ENCODE measurements at places on chromosomes 3 and 15.

GRCh38 chr3:120742849-120743365 is 363 bp downstream of the GTF2E1 start:
- DNase-seq = peak; percentile 55

- no peak for DNase-seq
Observed at GRCh38 chr3:161940621-161940965, 444.0 kb downstream of the OTOL1 start.

GRCh38 chr15:70356919-70357318 is 259.2 kb upstream of the TLE3 start:
- no peak for DNase-seq

DNA sequence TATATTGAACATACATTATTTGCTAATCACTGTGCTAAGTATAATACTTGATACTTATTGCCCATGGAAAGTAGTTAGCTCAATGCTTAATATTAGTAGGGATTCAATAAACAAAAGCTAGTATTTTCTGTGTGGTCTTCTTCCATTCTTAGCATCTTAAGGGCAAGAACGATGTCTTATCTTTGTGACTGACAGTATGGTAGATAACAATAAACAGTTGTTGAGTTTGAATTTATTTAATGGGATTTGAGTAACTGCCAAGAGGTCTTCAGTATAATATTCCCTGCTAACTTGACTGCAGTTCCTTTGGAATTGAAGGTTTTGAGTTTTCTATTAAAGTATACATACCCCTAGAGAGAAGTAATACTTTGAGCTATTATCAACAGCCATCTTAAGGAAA is 70.1 kb downstream of the ZNF609 start:
- no peak for DNase-seq

GRCh38 chr15:65184305-65184867 is 756 bp downstream of the CLPX start:
- peak; percentile 52 for DNase-seq

- no peak for DNase-seq
Observed at GRCh38 chr3:193894121-193894863, 241.7 kb upstream of the HES1 start.

DNA sequence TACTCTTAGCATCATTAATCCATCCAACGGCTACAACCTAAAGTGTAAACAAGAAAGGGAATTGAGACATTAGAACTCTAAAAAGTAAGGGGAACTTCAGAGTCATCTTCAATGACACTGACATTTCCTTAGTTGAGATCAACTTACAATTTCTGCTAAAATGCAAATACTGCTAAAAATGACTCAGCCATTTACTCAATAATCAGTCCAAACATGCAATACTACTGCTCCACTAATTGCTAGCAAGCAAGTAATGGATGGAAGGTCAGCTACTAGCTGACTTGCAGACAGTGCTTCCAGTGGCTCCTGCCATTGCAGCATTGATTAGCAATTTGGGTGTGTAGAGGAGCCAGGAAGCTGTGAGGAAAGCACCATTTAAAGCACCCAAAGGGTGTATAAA is 28.4 kb downstream of the CD200R1L start:
- no peak for DNase-seq

DNA sequence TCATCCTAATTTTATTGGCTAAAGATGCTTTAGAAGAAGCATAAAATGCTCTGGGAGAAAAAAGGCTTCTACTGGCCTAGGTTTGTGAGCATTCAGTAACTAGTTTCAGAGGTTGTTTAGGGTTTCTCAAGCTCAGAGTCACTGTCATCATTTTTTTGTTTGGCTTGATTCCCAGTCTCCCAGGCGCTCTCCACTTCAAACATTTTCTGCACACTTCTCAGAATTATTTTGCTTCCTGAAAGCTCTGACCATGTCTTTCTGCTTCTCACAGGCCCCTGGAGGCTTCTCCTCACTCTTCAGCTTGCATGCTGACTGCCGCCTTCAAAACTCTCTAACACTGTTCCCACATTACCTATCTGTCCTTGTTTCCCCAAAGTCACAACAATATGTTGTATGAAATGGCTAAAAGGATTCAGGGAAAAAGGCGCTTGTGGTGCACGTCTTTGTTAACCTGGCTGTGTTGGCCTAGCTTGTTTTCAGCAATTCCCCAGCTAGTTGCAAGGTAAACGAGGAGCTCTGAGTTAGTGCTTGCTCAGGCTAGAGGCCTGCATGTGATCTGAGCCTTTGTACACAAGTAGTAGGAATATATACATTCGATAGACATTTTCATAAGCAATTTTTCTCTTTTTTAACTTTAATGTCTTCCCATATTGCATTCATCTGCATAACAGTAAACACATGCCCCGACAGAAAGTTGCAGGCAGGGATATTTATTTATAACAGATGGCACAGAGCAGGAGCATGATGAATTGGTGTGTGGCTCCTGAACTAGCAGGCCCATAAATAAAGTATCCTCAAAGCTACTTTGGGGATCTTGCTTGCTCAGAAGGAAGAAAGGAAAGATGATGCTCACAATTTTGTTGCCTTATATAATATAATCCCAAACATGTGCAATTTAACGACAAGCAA is 129.2 kb upstream of the DPH6 start:
- DNase-seq = no peak

DNA sequence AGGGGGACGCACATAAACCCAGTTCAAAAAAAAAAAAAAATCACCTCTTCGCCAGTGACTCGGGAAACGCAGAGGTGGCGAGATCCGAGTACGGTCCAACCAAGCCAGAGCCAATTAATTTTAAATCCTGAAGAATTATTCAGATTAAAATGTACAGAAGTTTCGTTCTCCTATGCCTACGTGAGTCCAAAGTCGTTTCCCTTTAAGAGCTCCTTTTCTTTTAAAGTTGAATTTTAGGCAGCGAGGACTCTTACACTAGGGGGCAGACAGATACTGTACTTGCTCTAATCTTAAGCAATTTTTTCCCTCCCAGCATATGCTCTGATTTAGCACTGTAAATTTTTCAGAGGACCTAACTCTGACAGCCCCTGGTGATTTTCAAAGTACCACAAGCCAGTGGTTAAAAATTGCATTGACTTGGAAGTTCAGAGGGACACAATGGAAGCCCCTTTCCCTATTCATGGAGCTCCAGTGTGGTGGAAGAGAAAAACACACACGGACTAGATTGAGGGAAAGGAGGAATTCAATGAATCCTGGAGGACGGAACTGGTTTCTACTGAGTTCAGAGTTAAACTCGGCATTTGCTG is 3.3 kb upstream of the NR2F2 start:
- peak; percentile 16 for DNase-seq

GRCh38 chr3:73542136-73542535 is 82.6 kb downstream of the PDZRN3 start:
- no peak for DNase-seq

- no peak for DNase-seq
Observed at GRCh38 chr3:37545479-37545878, 316.2 kb upstream of the CTDSPL start.

- no peak for DNase-seq
Observed at GRCh38 chr3:101602731-101603130, 28.8 kb downstream of the PCNP start.

DNA sequence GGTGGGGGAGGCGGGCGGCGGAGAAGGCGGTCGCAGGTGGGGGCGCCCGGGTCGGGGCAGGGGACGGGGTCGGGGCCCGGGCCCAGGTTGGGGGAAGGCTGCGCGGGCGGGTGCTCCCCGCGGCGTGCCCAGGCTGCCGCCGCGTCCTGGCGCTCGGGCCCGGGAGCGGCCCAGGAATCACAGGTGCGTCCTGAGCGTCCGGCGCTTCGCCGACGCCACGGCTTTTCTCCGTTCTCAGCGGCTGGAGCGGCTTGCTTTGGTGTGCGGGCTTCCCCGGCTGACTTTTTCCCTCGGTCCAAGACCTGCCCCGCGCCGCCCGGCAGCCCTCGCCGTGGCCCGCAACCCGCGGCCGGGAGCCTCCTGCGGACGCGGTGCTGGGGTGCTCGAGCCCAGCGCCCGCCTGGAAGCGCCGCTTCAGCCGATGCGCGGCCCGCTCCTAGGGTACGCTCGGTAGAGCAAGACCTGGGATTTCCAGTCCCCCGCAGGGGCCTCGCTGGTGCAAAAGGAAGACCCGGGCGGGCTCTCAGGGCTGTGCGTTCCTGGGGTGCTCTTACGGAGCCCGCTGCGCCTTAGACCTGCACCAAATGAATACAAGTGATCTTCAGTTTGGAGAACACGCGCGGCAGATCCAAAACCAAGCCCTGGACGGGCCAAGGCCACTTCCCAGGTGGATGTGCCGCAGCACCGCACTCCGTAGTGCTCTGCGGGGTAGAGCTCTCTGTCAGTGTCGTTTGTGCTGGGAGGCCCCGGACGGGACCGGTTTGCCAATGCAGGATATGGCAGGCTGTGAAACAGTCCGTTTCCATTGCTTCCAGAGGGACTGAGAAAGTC is 639 bp downstream of the NIPA1 start:
- DNase-seq = no peak

DNA sequence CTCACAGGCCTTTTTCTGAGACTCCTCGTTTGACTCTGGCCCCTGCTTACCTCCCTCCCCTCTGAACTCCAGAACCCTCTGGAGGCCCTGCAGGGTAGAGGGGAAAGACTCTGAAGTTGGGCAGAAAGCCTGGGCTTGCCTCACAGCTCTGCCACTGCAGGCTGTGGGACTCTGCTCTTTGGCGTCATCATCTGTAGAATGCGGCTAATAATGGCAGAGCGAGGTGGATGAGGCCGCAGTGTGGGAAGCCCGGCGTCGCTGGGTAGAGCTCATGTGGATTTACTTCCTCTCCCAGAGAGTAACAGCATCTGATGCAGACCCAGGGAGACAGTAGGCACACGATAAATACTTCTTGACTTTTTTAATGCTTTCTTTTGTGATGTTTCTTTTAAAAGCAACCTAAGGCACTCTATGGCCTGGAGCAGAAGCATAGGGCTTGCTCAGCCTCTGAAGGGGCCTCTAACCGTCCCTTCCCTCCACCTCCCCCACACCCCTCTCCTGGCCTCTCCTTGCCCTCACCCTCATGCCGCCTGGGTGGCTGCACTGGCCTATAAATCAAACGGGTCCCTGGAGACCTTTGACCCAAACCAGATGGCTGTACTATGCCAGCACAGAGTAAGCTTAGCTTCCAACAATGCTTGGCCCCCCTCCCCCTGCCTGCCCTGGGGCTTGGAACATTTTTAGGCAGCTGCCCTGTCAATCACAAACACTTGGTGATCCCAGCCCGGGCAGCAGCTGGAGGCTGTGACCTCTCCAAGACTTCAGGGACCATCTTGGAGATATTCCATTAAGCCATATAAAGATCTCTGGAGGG is 32.9 kb downstream of the SPSB4 start:
- no peak for DNase-seq

DNA sequence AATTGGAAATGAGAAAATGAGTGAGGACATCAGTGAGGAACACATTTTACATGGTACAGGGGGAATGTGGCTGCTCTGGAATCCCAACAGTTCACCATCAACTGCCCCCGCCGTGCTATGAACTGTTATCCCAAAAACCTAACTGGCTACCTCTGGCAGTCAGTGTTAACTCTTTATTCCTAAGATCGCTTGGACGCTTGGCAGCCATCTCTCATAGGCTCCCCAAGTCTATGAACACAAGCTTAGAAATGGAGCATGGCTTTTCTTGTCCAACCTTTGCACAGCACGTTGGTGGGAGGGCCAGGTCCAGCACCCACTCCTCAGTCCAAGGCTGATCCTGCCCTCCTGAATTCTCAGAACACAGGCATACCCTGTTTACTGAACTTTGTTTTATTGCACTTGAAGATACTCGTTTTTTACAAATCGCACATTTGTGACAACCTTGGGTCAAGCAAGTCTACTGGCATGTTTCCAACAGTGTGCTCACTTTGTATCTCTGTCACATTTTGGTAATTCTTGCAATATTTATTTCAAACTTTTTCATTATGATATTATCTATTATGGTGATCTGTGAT is 53.6 kb downstream of the SENP2 start:
- DNase-seq = no peak

- DNase-seq = no peak
Observed at GRCh38 chr3:9347887-9348286, 15.0 kb upstream of the THUMPD3 start.

DNA sequence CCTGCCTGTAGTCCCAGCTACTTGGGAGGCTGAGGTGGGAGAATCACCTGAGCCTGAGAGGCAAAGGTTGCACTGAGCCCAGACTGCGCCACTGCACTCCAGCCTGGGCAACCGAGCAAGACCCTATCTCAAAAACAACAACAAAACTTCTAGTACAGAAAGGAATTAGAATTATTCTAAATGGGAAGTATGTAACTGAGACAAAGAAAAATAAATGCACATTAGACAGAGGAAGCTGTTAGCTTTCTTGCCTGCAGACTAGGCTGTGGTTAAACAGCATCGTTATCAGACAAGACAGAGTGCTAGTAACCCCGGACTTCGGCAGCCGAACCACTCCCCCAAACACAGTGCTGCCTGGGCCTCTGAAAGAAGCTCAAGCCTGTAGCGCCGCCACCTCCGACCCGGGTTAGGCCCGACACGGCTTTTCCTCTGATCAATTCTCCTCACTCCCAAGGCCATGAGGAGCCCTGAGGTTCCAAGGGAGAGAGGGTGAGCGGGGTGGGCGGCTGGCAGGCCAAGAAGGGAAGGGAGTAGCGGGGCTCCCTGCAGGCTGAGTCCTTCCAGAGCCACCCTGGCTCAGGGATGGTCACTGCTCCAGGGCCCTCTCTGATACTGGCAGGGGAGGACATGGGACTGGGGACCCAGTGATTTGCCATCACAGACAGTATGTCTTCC is 44.8 kb upstream of the MUC4 start:
- DNase-seq = no peak

DNA sequence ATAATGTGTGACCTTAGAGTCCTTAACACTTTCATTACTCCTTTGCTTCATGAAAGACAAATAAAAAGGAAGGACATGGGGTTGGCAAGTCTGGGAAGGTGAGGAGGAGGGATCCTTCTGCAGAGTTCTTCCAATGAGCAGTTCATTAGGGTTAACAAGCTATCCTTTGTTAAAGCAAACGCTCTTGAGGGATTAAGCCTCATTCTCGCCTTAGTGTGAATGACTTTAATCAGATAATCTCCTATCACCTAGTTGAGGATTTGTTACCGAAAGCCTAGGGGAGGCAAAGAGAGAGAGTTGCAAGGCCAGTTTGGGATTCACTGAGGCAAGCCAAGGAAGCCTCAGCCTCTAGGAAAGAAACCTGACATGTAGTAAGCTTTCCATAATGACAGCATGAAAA is 7.4 kb upstream of the MBNL1 start:
- DNase-seq = no peak

DNA sequence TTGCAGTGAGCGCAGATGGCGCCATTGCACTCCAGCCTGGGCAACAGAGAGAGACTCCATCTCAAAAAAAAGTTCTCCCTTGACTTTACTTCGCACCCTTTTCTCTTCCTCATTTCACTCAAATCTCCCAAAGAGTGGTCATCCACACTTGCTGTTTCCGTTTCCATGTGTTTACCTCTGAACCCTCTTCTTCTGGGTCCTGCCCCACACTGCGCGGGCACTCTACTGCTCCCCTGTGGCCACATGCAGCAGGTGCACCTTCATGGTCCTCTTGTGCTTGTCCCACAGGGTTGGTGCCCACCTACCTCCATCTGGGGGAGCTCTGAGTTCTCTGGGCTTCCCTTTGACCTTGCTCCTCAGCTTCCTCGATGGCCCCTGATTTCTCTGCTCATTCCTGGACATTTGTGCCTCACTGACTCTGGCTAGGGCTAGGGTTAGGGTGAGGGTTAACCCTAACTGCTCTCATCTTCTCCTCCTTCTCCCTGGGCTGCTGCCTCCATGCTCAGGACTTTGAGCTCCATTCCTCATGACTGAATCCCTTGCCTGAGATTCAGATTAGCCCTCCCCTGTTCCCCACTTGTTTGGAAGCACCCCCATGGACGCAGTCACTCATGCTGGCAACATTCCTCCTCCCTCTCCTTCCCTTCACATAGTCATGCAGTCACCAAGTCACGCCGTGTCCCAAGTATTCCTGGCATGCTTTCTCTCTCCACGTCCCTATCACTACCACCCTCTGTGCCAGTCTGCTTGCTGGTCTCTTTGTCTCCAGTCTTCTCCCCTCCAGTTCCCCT is 26.6 kb upstream of the KY start:
- no peak for DNase-seq

All from natural killer cell (primary cell).